ENCODE measurements at places on chromosomes 3 and 15.

DNA sequence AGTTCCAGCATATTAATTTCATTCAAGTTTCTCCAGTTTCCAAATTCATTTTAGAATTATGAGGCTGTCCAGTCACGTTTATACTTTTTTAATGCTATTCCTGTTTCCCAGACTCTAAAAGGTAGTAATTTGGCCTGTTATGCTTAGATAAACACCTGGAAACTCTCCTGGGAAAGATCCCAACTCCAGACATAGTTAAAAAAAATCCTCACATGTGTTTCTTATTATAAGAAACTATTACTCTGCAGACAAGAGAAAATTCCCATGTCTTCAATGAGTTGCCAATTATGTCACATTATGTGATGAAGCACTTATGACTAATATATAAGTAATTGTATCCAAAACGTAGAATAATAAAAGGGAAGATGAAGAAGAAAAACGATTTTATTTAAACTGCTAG lies 137.1 kb upstream of the TMC3 start:
- peak; percentile 23 for DNase-seq

GRCh38 chr3:127716384-127716783 lies 43.6 kb downstream of the ABTB1 start:
- DNase-seq = no peak

GRCh38 chr3:155262295-155262694 lies 31.2 kb downstream of the STRIT1 start:
- no peak for DNase-seq

DNA sequence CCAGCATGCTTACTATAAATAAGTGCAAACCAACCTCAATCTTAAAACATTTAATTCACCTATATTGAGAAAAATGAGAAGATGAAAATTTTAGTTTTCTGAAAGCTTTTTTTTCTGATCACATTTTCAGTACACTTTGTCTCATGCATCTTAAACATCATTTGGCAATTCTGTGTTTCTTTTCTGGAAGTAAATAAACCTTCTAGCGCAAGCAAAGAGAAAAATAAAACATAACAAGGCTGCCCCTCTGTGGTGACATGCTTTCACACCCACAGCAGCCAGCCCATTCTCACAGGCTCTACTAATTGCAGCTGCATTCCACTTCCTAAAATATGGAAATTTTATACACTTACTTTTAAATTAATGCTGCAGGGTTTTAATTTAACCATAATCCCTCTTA lies 90.1 kb downstream of the NEK10 start:
- peak; percentile 6 for DNase-seq

GRCh38 chr3:155227141-155227540 lies 66.3 kb downstream of the STRIT1 start:
- no peak for DNase-seq

- DNase-seq = peak; percentile 55
These were observed 29.5 kb upstream of the ZNF710 start for GRCh38 chr15:89971592-89971997.

DNA sequence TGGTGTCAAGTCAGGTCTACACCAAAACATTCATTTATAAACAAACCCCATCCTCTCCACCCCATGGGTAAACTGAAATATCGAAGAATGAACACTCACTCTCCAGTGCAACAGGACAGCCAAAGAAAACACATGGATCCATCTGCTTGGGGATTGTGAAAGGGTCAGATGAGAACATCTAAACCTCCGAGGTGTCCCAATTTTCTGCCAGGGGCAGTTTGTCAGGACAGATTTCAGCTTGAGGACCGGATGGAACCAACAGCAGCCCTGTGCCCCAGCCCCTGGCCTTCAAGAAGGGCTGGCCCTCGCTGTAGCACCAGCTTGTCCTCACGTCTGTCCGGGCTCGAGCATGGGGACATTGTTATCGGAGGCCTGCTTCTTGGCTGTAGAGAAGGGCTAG lies 45.5 kb downstream of the PCSK6 start:
- DNase-seq = no peak

DNA sequence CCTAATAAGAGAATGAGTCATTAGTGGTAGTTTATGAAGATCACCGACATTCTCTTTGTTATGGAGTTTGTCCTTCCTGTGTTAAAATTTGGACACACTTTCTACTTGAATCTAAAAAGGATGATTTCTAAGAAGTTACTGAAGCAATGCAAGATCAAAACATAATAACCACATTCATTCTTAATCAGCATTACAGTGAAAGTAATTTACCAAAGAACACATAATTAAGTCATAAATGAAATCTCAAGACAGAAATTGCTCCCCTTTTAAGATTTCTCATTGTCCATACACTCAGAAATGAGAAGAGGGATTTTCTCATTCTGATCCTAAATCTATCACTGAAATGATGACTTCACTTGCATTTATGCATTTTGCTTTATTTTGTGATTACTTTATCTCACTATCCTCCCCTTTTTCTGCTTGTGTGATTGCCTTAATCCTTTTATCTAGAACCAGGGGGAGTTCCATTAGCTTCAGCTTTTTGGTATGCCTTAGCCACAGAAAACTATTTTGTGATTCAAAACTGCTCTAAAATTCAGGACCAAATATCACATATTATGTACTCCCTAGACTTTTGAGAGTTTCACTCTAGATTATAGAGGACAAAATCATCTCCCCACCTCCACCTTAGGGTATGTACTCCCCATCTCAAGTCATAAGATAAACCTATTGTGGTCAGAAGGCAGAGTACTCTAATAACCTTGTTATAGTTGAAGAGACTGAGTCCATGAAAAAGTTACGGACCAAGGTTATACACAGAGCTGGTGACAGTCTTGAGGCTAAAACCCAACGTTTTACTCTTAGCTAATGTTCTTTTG lies 817.6 kb upstream of the CFAP20DC start:
- DNase-seq = no peak

- DNase-seq = no peak
These were observed 57.6 kb upstream of the NEO1 start for GRCh38 chr15:72994534-72995177.

GRCh38 chr3:189393598-189393997 lies 221.8 kb downstream of the TPRG1 start:
- peak; percentile 9 for DNase-seq

DNA sequence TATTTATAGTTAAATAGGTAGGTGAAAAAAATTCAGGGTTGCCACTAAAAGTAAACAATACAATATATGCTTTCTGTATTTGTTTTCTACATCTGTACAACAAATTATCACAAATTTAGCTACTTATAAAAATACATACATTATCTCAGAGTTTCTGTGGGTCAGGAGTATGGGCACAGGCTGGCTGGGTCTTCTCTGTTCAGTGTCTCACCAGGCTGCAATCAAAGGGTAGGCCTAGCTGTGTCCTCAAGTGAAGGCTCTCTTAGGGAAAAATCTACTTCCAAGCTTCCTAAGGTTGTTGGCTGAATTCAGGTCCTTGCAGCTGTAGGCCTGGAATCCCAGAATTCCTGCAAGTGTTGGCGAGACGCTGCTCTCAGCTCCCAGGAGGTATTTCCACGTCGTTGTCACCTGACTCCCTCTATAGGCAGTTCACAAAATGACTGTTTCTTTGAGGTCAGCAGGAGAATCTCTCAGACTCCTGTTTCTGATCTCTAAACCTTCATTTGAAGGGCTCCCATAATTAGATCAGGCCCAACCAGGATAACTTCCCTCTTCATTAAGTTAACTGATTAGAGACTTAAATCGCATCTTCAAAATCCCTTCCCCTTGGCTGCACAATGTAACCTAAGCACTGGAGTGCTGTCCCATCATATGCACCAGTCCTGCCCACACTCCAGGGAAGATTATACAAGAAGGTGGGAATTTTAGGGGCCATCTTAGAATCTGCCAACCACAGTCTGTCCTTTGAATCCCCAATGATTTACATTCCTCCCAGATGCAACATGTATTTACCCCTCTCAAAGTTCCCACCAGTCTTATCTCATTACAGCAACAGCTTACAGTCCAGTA lies 296.6 kb downstream of the SUCLG2 start:
- peak; percentile 38 for DNase-seq

DNA sequence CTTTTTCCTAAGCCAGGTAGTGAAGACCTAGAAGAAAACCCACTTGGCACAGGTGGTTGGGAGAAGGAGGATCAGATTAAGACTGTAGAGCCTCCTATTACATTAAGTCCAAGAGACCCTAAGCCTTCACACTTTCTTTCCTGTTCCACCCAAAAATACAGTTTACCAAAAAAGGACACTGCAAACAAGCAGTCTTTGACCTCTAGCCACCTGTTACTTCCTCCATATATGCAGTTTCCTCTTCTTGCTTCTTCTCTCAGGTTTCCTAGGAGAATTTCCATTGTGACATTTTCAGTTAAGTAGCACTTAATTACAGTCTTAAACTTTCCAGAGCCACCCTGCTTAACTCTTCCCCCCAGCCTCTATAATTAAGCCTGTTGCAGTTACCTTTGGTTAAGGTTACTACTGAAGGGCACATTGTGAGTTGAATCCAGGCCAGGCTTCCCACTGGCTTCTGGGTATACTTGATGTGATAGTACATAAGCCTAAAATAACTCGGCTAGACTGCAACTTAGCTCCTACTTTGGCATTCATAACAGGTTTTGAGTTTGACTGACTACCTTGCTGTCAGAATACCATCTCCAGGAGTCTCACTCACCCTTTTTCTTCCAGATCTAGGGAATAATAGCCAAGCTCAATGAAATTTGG lies 114.2 kb upstream of the UMPS start:
- DNase-seq = no peak

- no peak for DNase-seq
These were observed 507.3 kb upstream of the ROBO1 start for GRCh38 chr3:80275120-80275519.

- DNase-seq = peak; percentile 39
These were observed 114.6 kb downstream of the NFKBIZ start for GRCh38 chr3:101963902-101964362.

DNA sequence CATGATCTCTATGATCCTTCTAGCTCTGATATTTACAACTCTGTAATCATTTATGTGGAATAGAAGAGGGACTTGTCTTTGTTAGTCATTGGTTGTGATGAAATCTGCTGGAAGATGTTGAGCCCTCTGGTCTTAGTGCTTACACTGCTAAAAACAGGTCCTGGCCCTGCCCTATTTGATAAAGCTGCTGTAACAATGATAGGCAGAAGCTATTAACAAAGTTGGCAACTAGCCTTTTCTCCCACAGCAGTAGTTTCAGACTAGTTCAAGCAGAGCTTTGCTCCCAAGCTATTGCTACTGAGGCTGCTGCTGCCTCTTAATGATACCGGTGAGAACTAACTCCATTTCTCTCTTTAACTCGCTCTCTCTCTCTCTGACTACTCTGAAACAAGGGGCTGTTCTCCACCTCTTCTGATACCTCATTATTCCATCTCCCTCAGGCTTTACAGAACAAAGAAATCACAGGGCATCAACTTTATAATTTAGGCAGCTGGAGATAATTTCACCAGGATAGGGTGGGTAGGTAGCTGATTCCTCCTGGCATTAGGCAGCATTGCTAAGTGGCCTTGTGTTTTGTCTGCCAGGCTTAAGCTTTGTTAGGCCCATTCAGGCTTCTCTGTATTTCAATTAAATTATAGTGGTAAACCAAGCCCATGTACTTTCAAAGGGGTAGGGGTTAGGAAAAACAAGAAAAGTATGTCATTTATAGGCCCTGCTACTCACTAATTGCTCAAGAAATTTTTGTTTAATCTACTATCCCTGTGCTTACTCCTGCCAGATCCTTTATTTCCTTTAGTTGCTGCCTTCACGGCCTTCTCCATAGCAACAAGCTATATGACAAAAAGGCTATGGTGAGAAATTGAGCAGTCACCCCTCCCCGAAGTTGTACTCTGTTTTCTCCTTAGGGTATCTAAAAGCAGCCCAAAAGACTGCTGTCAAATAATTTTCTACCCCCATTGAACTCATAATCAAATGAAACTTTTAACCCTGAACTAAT lies 139.6 kb downstream of the RBPMS2 start:
- peak; percentile 27 for DNase-seq

- DNase-seq = no peak
These were observed 100.4 kb downstream of the SERPINI1 start for GRCh38 chr3:167835953-167836352.

- DNase-seq = no peak
These were observed 50.1 kb downstream of the KLHL25 start for GRCh38 chr15:85744579-85744978.

- peak; percentile 61 for DNase-seq
These were observed 2.1 kb downstream of the TRIM69 start for GRCh38 chr15:44738340-44738984.

DNA sequence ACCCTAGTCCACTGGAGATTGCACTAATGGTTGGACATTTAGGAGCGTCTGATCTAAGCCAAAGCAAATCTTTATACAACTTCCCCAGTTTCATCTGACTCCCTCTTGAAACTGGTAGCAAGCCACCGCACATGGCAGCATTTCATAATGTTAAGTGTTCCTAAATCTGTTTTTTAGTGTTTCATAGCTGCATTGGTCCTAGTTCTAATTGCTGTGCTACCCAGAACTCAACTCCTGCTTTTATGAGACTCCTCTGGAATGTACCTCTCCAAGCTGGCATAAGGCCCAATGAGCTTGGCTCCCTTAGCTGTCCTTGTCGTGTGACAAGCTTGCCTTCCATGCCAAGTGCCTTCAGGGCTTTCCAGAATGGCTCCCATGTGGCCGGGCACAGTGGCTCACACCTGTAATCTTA lies 65.3 kb upstream of the FLNB start:
- DNase-seq = no peak

DNA sequence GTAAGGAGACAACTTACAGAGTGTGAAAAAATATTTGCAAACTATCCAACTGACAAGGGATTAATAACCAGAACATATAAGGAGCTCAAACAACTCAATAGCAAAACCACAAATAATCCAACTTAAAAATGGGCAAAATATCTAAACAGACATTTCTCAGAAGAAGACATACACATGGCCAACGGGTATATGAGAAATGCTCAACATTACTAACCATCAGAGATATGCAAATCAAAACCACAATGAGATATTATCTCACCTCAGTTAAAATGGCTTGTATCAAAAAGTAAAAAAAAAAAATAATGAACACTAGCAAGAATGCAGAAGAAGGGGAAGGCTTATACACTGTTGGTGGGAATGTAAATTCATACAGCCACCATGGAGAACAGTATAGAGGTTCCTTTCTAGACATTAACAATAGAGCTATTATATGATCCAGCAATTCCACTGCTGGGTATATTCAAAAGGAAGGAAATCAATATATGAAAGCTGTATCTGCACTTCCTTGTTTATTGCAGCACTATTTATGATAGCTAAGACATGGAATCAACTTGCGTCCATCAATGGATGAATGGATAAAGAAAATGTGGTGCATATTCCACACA lies 998.6 kb downstream of the NAALADL2 start:
- peak; percentile 23 for DNase-seq

DNA sequence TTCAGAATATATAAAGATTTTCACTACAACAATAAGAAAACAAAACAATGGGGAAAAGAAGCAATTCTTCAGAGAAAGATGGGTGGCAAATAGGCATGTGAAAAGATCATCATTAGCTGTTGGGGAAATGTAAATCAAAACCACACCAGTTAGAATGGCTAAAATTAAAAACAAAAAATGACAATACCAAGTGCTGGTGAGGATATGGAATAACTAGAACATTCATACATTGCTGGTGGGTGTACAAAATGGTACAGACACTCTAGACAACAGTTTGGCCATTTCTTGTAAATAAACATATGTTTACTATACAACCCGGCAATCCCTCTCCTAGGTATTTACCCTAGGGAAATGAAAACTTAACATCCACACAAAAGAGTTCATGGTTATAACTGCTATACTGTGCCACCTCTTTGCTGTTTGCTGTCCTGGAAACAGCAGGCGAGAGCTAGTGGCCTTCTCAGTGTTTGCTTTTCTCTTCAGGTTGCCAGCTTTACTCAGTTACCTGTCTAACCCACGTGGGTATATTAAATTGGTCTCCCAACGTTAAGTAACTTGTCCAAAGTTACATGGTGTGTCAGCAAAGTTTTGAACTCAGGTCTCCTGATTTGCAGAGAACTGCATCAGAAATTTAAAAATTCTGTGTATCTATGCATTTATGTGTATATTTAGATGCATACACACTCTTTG lies 4.6 kb upstream of the NIT2 start:
- no peak for DNase-seq

All from EL (cell line).